ENCODE measurements at places on chromosomes 3 and 15. TPM values are rescaled to one million over a fixed set of nuclear protein-coding genes. Genes with fewer than 3 reads are reported as not detected.

MORC1 gene
- total RNA-seq, result not detected

C2CD4A gene
- not detected for total RNA-seq

HTR3E gene
- total RNA-seq, result not detected

- no peak overlapping the region for H3K4me3 ChIP-seq
- DNase-seq, result no peak
- peaks cover 29% of the 10 kb centered on the region for H3K27me3 ChIP-seq
- H3K27ac ChIP-seq, result no peak overlapping the region
- H3K4me1 ChIP-seq, result peaks cover 41% of the 10 kb centered on the region
Measured at GRCh38 chr15:43514241-43515057, 3.0 kb upstream of the MAP1A start.

DNA sequence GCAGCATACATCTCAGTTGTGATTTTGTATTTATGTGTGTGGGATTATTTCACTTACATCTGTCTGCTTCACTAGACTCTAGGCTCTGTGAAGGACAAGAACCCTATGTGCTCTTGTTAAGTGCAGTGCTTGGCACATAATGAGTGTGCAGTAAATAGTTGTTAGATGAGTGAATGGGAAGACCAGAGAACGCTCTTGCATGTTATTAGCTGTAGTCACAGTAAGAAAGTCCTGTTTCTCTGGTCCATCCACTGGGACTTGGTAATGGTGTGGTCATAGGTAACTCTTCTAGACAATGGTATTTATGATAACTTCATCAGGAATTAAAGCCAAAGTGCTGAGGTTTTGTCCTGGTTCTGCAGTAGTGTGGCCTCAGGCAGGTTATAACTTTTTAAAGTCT lies 1.4 kb upstream of the AQP9 start:
- no peaks in the 10 kb centered on the region for H3K27me3 ChIP-seq
- H3K36me3 ChIP-seq, result no peaks in the 10 kb centered on the region
- no peaks in the 10 kb centered on the region for H3K4me1 ChIP-seq
- no peak overlapping the region for H3K27ac ChIP-seq

GRCh38 chr3:79937567-79937966 lies 169.8 kb upstream of the ROBO1 start:
- no peak overlapping the region for H3K4me3 ChIP-seq
- DNase-seq, result no peak
- no peak overlapping the region for H3K27ac ChIP-seq
- H3K27me3 ChIP-seq, result no peaks in the 10 kb centered on the region

DNA sequence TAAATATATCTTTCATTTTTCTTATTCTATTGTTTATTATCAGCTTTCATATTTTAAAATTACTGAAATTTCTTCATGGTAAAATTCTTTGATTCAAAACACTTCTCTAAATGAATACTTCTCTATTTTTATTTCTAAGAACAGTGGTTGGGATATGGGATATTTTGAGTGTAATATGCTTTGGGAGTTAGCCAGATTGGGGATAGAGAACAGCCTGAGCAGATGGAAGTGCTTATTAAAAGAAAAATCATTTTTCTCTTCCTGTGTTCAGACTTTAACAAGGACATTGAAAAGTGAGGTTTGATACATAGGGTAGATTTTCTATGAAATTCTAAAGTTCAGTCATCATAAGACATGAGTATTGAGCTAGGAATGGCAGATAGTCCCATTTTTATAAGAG lies 84.8 kb downstream of the COL6A5 start:
- H3K36me3 ChIP-seq, result no peaks in the 10 kb centered on the region
- DNase-seq, result no peak
- H3K27me3 ChIP-seq, result peaks cover 3% of the 10 kb centered on the region
- H3K4me1 ChIP-seq, result no peaks in the 10 kb centered on the region
- H3K27ac ChIP-seq, result no peak overlapping the region

DNA sequence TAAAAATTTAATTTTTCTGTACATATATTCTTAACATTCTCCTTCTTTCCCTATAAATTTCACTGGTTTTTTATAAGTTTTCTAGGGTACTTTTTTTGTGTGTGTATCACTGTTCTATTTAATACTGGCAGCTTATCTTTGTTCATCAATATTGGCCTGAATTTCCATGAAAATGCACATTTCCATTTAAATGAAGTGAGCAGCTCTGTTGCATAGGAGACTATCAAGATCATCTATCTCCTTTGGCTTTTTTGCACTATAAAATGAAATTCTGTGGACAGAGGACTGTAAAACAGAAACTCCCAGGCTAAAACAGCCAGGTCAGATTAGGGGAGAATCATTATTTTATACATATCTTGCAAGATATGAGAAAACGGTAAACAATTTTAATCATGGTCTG lies 277.0 kb upstream of the ARL6 start:
- H3K36me3 ChIP-seq, result no peaks in the 10 kb centered on the region
- no peak overlapping the region for H3K4me3 ChIP-seq
- no peaks in the 10 kb centered on the region for H3K27me3 ChIP-seq
- no peaks in the 10 kb centered on the region for H3K4me1 ChIP-seq
- H3K27ac ChIP-seq, result no peak overlapping the region

All from T-cell (primary cell).